Effector memory CD4-positive, alpha-beta T cell (primary cell): ENCODE measurements at places on chromosomes 7 and 10.
A peak's percentile ranks its signal among the peaks of the same experiment; 100 is the strongest.

DNA sequence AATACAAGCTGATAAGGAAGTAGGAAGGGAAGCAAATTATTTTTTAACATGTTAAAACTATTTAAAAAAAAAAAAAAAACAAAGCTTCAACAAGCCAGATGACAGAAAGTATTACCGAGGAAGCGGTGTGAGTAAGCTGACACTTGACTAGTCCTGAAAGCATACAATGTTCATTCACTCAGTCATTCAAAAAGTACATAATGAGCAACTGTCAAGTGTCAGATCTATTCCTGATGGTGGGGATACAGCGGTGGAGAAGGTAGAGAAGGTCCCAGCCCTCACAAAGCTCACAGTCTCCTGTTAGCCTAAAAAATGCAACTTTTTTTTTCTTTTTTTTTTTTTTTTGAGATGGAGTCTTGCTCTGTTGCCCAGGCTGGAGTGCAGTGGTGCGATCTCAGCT is 40.0 kb downstream of the RAPGEF5 start:
- DNase-seq: no peak

DNA sequence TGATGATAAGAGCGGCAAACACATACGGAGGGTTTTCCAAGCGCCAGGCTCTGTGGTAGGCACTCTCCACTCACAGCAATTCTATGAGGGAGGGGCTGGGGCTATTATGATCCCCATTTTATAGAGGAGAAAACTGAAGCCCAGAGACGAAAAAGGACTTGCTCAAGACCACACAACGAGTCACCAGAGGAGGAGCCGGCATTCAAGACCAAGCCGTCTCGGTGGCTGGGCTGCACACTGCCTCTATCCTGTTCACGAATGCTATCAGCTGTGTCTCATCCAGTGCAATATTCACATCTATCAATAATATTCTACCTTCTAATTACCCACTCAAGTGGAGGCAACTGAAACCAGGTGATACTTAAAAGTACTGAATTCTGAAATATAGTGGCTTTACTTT is 67.8 kb upstream of the NMT2 start:
- no peak for DNase-seq

- DNase-seq: peak; percentile 9
Measured at GRCh38 chr10:112137154-112137987, 46.2 kb downstream of the GPAM start.

DNA sequence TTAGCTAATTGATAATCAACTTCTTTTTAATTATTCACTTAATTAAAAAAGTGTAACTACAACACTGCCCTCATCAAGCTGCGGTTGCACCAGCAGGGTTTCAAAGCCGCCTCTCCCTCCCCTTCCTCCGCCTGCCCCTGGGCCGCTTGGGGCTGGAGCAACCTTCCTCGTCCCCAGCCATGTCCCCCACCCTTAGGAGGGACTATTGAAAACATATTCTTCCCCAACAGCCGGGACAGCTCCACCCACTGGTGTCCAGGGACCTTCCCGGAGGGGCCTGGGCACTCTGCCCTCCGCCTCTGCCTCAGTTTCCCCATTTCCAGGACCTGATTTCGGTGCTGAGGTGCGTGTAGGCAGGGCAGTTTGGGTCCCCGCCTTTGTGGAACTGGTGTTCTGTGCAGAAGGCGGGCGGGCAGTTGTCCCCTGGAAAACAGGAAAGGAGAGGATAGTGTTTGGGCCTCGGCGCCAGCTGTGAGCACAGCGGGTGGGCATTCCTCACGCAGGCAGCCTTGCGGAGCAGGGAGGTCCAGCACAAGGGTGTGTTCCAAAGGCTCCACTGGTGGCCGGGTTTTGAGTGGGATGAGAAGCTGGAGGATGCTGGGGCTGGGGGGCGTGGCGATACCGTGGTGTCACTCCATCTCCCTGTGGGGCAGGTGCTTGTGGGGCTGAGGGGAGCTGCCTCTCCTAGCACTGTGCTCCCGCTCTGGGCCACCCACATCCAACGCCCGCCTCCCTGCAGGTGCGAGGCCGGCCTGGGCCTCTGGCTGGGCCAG is 15.7 kb downstream of the UNCX start:
- DNase-seq: no peak

GRCh38 chr7:87580636-87581035 is 20.0 kb downstream of the ABCB1 start:
- no peak for DNase-seq

- no peak for DNase-seq
Measured at GRCh38 chr7:112334366-112334765, 115.9 kb upstream of the IFRD1 start.

- no peak for DNase-seq
Measured at GRCh38 chr7:27991006-27991528, 189.5 kb downstream of the JAZF1 start.

DNA sequence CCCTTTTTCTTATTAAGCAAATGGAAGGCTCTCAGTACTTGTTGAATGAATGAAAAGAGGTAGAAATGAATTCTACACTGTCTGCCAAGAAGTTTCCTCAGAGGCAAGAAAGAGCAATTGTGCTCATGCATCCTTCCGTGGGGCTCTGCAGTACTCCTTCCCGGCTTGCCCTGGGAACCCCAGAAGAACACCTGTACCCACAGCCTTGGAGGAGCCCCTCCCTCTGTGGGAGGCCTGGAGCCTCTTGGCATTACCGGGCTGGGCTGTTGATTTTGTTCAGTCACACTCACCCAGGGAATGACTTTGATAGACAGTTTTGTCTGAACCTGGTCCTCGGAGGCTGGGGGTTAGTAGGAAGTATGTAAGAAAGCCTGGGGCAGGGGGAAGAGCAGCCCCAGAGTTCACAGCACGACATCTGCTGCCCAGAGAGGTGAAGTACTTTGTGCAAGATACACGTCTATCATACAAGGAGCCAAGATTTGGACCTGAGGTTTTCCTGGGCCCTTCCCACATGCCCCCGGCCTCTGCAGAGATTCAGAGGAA is 134.8 kb upstream of the GDF10 start:
- no peak for DNase-seq

- DNase-seq: no peak
Measured at GRCh38 chr10:104349623-104350126, 4.0 kb upstream of the CFAP58 start.

- no peak for DNase-seq
Measured at GRCh38 chr10:31154996-31155395, 123.3 kb upstream of the ZNF438 start.

GRCh38 chr10:116417821-116418220 is 9.8 kb upstream of the PNLIPRP3 start:
- DNase-seq: no peak

- DNase-seq: no peak
Measured at GRCh38 chr7:69433081-69433480, 165.2 kb upstream of the AUTS2 start.

- DNase-seq: no peak
Measured at GRCh38 chr10:7477538-7478334, 66.9 kb upstream of the SFMBT2 start.

GRCh38 chr10:11401264-11402235 is 209.9 kb downstream of the USP6NL start:
- no peak for DNase-seq

GRCh38 chr10:113169853-113170460 is 219.9 kb downstream of the TCF7L2 start:
- no peak for DNase-seq
